Lower lobe of right lung (tissue), 2 donors: ENCODE measurements at places on chromosomes 13 and 19.

GRCh38 chr19:11087870-11088505 lies 1.3 kb upstream of the LDLR start:
- DNase-seq: no peak

DNA sequence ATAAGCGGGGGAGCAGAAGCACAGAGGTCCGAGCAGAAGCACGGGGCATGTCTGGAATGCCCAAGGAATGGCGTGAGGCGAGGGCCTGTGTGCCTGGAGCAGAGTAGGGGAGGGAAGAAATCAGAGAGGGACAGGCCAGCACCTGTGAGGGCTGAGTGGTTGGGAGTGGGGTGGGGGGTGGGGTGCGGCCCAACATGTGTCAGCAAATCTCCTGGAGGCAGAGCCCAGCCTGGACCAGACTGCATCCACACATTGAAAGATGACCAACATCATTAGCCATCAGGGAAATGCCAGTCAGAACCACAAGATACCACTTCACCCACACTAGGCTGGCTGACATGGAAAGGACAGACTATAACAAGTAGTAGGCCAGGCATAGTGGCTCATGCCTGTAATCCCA lies 11.2 kb downstream of the CLASRP start:
- no peak for DNase-seq

GRCh38 chr19:2804156-2805004 lies 15.3 kb upstream of the ZNF554 start:
- no peak for DNase-seq

- DNase-seq: peak; percentile 85
Measured at GRCh38 chr19:46661735-46662592, 982 bp upstream of the DACT3 start.

GRCh38 chr13:90500569-90500968 lies 846.9 kb upstream of the MIR17HG start:
- no peak for DNase-seq

- DNase-seq: no peak
Measured at GRCh38 chr19:1466018-1466460, 13.0 kb downstream of the C19orf25 start.

- peak; percentile 97 for DNase-seq
Measured at GRCh38 chr19:45768984-45769782, at the start of gene SIX5. Gene SIX5, minus strand, starts transcription at chr19:45769252. Its CDS starts 408 bp downstream, at chr19:45768844.

GRCh38 chr13:33006638-33007037 lies 9.6 kb upstream of the KL start:
- no peak for DNase-seq

DNA sequence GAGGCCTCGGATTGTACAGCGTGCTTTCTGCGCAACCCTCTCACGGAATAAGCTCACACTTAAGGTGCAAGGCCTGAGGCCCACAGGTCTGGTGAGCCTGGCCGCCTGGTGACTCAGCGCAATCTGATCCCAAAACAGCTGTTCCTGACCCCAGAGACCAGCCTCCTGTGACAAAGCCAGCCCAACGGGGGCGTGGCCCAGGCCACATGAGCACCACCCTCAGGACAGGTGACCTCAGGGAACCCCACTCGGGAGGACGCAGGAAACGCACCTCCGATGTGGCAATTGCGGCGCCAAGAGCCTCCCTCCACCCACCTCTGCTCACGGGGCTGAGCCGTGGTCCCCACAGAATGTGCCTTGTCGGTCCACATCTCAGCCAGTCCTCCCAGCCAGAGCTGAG lies 26.4 kb downstream of the GRTP1 start:
- DNase-seq: peak; percentile 24

DNA sequence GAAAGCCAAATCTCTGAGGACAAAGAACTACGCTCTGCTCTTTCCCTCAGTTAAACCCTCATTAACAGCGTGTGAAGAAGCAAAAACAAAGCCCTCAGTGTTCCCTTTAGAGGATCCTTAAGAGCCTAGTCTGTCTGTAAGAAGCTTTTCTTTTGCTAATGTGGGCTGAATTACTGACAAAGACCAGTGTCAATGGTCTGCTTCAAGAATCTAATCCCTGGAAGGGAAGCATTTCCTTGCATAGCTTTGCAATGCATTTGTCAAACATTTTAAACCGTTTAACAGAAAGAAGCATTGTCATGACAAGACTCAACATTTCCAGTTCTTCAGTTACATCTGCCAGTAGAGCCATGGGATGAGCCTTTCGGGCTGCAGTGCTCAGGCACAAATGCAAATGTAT lies 64.9 kb downstream of the EDNRB start:
- DNase-seq: no peak
